H7 (cell line): ENCODE measurements at places on chromosomes 7 and 10. TPM values are rescaled to one million over a fixed set of nuclear protein-coding genes. Genes with fewer than 3 reads are reported as not detected.

Gene NYAP1
- total RNA-seq = 4.0 and 5.5 TPM in 2 replicates

Gene CPN1
- not detected in 2 replicates for total RNA-seq

DNA sequence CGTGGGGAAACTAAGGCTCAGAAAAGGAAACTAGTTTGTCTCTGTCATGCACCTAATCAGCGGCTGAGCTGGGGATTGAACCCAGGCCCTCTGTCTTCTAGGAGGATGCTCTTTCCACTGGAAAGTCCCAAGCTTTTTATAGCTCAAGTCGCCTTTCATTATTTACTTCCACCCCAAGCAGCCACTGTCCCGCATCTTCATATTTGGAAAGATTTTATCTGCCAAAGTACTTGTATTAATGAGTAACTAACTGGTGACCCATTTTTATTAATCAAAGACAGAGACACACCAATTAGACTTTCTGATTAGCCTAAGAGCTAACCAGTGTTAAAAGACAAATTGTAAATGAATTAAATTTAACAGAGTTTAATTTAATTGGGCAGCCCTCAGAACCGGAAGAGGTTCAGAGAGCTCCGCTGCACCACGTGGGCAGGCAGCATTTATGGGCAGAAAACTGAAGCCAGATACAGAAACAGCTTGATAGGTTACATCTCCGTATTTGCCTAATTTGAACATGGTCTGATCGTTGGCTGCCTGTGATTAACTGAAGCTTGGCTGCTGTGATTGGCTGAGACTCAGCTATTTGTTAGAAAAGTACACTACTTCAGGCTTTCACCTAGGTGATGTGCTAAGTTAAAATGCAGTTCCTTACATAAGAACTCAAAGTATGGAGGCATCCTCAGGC is 78.5 kb upstream of the PDCD4 start:
- no peak for DNase-seq

Gene HOXA2
- not detected in 2 replicates for total RNA-seq

GRCh38 chr10:66737241-66737640 is 188.6 kb upstream of the LRRTM3 start:
- no peak for DNase-seq

GRCh38 chr7:145462463-145462862 is 626.6 kb upstream of the TPK1 start:
- DNase-seq = no peak

DNA sequence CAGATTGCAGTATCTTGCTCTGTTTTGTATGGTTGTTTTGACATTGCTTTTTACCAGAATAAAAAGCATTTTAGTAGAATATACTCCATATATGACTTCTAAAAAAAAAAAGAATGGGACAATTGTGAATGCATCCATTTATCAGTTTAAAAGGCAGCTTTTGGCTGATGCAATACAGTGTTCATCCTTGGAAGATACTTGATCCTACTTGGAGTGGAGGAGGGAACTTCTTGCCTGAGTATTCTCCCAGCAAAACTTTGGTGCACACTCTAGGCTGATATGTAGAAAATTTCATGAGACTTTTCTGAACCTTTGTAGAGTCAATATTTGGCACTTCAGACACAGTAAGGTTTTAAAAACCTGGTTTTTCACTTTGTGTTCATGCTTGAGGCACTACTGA is 40.2 kb downstream of the WDR11 start:
- DNase-seq = no peak

DNA sequence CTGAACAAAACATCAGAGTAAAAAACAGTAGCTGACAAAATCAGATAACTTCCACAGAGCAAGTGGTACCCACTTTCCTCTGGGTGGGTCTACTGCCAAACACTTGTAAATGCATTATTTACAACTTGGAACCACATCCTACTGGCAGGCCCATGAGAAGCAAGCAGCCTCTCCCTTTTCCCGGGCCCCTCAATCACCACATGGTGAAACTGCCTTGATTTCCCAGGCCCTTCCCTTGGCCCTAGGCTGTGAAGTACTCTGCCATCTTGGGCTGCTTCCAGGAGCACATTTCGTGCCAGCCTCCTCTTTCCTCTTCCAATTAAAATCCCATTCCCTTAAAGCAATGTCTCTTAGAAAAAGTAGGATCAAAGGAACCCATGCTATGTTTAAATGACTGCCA is 71.4 kb downstream of the CUZD1 start:
- no peak for DNase-seq

DNA sequence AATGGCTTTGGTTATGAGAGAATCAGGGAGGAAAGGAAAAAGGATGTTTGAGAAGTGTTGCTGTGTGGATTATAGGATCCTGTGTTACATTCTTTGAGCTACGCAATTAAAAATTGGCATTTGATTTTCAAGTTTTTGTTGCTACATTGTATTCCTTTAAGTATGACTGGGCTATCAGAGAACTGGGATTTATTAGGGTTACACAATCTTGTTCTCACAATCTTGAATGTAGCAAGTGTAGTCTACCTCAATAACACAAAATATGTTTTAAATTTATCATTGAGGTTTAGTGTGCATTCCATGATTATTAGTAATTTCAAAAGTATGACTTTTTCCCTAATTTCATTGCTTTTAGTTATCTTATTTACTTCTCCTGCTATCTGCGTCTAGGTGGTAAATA is 113.9 kb downstream of the CACNB2 start:
- no peak for DNase-seq

Gene SYT15B
- total RNA-seq = 0.78 TPM in 1 of 2 replicates, not detected in the other

Gene SORCS3
- 0.03 and 0.15 TPM in 2 replicates for total RNA-seq

GRCh38 chr10:93363891-93364648 is 118.1 kb downstream of the MYOF start:
- no peak for DNase-seq

- no peak for DNase-seq
Measured at GRCh38 chr10:68981074-68981473, 7.5 kb upstream of the KIFBP start.

DNA sequence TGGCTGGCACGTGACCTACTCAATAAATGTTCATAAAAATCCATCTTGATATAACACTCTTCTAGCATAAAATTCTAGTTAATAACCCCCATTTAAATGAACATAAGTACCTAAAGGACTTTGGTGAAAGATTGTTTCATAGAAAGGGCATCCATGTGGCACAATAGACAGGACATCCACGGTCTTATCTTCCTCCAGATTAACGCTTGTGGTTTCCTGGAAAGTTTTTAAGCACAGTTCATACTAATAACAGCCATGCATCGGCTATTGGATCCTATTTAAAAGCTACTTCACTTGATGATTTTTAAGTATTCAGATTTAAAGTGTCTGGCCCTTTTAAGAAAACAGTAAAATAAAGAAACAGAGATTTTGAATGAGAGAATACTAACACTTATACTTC is 288.3 kb downstream of the AHR start:
- no peak for DNase-seq

GRCh38 chr7:31111109-31111451 is 59.0 kb downstream of the ADCYAP1R1 start:
- DNase-seq = no peak

Gene STAM
- 21.6 and 25.4 TPM in 2 replicates for total RNA-seq

GRCh38 chr7:27442455-27442854 is 199.9 kb downstream of the EVX1 start:
- DNase-seq = no peak
